ENCODE measurements at places on chromosomes 13 and 19.

DNA sequence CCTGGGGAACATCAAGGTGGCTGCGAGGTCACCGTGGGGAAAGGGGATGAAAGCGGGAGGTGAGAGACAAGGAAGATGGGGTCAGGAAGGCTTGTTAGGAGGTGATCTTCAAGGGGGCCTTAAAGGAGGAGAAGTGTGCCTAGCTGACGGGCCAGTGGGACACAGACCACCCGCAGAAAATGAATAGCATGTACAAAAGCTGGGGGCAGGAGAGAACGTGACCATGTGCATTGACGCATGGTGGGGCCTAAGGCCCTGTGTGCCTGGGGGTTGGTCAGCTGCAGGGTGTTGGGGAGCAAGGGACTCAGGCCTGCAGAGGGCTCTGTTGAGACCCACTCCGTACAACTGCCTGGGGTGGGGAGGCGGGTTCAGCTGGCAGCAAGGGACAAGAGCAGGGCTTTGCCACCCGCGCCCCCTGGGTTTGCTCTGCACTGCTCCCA, 5.9 kb downstream of the RAB8A start:
- DNase-seq: no peak

GRCh38 chr13:60619461-60619860, 222.4 kb downstream of the TDRD3 start:
- no peak for DNase-seq

DNA sequence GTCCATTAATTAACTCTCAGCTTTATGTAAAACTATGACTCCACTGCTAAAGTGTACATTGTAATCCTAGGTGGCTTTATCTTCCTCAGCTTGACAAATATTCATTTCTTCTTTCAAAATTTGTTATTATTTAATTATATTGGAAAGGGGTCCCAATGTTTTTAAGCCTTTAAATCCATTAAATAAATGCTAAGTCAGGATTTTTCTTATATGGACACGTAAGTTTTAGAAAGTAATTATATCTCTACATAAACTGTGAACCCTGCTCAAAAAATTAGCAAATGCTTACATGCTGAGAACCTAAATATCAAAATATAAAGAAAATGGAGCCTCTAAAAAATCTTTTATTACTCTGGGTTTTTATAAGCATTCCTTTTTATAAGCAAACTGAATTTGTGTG, 78.2 kb upstream of the MIR17HG start:
- DNase-seq: no peak

GRCh38 chr13:29847501-29847983, 2.9 kb downstream of the UBL3 start:
- DNase-seq: peak; percentile 21

GRCh38 chr13:24112791-24113190, 47.7 kb upstream of the SPATA13 start:
- DNase-seq: no peak

- DNase-seq: no peak
Observed at GRCh38 chr13:92827503-92827902, 399.1 kb upstream of the GPC6 start.

- DNase-seq: no peak
Observed at GRCh38 chr13:99275093-99275469, 16.9 kb upstream of the GPR18 start.

DNA sequence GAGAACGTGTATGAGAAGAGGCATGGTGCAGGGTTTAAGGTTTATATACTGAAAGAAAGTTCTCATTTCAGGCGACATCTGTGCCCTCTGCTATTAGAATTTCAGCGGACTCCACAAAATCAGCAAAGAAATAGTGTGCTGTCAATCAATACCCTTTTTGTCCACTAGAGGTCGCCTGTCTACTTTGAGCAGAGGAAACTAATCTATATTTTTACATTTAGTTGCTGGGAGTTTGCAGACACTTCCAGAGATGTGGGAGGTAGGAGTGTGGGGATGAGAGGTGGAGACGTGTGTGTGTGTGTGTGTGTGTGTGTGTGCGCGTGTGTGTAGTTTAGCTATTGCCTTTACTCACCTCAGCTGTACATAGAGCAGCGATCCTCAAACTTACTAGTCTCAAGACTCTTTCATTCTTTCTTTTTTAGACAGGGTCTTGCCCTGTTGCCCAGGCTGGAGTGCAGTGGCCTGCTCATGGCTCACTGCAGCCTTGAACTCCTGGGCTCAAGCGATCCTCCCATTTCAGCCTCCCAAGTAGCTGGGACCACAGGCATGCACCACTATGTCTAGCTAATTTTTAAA, 9.7 kb downstream of the INAFM1 start:
- no peak for DNase-seq

DNA sequence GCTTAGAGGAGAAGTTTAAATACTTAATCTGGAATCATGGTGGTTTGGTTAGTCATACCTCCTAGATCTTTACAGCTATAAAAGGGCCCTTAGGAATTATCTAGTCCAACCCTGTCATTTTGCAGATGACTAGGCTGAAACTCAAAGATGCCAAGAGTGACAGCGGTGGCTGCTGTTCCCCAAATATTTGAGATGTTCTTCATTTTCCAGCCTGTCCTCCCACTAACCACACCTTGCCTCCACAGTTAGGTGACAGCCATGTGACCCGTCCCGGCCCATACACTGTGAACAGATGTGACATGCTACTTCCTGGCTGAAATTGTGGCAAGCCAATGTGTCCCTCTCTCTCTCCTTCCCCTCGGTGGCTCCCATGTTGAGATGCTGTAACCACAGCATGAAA, 225.5 kb upstream of the IPO5 start:
- no peak for DNase-seq

GRCh38 chr13:38980750-38981078, 9.9 kb downstream of the STOML3 start:
- no peak for DNase-seq

- DNase-seq: no peak
Observed at GRCh38 chr19:32653599-32653915, 21.4 kb downstream of the ANKRD27 start.

- no peak for DNase-seq
Observed at GRCh38 chr13:113043001-113043630, 62.5 kb upstream of the F7 start.

- DNase-seq: no peak
Observed at GRCh38 chr19:44005973-44006372, 3.2 kb downstream of the ZNF230 start.

DNA sequence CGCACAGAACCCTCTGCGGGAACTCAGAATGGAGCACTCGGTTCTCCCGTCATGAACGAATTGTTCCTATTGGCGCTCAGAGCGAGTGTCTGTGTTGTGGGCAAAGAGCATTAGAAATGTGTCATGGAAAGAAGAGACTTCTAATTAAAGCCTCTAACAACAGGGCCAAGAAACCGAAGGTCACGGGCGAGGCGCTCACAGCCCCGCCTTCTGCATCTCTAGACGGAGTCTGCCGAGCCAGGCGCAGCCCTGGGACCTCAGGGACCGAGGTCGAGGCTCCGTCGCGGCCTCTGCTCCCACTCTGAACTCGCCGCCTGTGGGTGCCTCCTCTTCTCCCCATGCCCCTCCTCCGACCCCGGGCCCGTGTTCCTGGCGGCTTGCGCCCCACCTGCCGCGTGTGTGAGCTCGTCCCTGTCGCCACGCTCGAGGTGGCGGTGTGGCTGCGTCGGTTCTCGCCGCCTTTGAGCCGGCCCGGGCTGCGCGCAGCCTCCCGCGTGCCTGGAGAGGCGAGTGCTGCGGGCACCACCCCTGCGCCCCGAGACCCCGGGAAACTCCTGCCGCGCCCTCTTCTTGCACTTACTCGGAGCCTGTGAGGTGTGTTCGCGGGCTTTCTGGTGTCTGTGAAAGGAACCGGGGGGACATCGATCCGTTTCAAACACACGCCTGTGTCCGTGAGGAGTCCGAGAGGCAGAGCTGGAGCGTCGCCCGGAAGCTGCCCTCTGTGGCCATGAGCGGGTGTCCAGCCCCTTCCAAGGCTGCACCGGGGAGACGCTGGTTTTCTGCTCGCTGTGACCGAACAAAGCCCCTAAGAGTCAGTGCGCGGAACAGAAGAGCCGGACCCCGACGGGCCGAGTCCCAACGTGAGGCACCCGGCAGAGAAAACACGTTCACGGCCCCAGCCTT, 45.4 kb upstream of the SPACA7 start:
- DNase-seq: no peak

DNA sequence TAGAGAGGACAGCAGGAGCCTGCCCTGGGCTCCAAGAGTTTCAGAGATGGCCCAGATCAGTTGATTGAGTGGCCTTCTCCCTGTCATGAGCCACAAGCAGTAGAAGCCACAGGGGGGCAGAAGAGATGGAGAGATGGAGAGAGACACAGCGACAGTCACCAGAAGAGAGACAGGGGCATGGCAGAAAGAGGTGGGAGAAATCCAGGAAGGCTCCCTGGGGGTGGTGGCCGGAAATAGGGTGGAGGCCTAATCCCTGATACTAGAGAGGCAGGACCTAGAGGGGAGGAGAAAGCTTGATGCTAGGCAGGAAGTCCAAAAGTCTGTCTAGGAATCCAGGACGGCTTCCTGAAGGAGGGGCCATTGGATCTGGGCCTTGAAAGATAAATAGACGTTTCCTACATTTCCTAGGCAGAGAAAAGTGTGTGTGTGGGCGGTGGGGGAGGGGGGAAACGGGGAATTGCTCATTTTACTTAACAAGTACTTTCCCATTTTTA, 9.6 kb upstream of the TPM4 start:
- DNase-seq: no peak

- peak; percentile 84 for DNase-seq
Observed at GRCh38 chr19:17205237-17206140, 9.7 kb upstream of the USE1 start.

DNA sequence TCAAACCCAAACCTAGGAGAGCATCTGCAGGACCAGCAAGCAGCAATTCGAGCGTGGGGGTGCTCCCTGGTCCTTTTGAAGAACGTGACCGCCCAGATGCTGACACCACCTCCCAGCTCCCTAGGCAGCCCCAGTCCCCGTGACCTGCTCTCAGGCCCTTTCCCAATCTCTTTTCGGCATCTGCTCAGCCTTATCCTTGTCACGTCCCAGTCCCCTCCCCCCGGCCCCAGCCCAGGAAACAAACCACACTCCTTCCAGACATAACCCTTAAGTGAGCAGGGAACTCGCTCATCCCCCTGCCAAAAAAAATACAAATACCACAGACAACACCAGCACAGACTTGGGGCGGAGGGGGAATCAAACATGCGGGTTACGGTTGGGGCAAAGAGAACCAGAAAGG, 3.3 kb downstream of the MLLT1 start:
- no peak for DNase-seq

DNA sequence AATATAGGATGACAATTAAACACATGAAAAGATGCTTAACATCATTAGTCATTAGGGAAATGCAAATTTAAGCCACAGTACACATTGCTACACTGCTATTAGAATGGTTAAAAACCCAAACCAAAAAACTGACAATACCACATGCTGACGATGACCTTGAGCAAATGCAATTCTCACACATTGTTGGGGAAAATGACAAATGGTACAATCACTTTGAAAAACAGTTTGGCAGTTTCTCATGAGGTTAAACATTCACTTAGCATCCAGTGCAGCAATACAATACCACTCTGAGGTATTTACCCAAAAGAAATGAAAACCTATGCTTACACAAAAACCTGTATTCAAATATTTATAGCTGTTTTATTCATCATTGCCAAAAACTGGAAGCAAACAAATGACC, 11.3 kb downstream of the FLT3 start:
- DNase-seq: no peak

GRCh38 chr13:30308548-30308947, 1.2 kb upstream of the KATNAL1 start:
- DNase-seq: no peak

GRCh38 chr13:101425623-101426022, 9.3 kb upstream of the NALCN start:
- no peak for DNase-seq

GRCh38 chr19:48968179-48968661, 3.1 kb downstream of the FTL start:
- no peak for DNase-seq

DNA sequence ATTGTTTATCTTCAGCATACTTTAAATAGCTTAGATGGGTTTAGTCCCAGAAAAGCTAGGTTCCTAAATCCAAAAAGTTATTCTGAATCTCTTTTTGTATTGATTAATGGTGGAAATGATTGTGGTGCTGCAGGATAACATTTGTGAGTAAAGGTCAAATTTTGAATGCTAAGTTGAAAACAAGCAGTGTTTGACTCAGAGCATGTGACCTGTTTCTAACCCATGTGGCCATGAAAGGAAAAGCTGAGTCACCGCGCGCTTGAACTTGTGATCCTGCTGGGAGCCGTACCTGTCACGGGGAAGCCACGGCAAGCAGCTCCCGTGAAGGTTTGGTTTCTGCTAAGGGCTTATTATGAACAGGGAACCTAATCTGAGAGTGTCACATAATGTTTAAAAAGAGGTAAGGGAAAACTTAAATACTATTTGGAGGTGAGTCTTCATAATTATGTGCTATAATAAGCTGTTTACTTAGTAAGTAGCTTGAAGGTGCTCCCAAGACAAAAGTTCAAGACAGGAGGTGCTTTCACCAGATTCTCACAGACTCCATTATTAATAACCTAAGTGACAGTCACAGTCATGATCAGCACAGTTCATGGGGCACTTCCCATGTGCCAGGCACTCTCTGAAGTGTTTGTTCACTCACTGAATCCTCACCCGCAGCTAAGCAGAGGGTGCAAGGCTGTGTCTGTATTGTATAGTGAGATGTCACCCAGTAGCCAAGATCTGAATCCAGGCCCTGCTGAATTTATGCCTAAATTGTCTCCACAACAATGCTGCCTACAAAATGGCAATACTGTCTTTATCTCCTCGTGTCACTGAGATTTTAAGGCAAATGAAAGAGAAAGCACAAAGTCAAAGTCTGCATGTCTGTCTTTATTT, 286.5 kb downstream of the MYO16 start:
- DNase-seq: peak; percentile 98

DNA sequence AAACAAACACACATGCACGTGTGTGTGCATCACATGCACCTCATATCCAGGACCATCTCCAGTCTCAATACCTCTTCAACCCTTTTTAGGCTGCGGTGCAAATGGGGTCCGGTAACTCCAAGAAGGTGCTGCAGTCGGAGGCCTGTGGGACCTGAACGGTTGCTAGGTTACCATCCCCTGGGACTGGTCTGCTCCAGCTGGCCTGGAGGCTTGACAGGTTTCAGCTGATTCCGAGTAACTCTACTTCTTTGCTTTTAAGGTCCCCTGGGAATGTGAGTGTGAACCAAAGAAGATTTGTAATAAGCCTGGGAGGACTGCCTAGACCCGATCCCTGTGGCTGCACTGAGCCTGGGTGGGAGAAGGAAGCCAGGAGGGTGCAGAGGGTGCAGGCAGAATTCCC, 117.5 kb downstream of the CCNA1 start:
- DNase-seq: peak; percentile 29

DNA sequence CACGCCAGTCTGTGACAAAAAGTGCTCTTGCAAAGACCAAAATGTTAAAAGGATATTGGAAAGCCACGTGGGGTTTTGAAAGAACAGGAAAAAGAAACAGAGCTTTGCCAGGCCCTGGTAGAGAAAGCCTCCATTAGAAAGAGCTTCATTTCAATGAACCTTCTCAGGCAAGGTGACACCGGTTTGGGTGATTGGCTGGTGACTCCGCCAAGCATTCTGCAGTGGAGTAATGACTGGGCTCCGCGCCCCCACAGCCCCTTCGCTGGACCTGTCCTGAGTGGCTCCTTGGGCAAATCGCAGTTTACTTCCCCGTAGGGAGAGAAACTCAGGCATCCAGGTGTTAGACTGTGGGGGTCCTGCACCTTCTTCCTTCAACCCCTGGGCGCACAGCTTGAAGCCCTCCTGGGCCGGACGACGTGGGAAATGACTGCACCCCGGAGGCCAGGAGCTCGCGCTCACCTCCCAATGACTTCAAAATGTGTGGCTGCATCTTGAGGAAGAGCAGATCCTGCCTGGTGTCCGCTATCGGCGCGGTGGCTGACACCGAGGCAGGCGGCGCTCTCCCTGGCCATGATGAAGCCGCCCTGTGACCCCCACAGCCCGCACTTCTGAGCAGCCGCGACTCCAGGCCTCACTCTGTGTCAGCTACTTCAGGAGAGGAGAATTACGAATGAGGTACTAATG, 444.6 kb upstream of the SGCG start:
- no peak for DNase-seq

Measured in adrenal gland (tissue), 19 donors.